HTR-8/SVneo (cell line): ENCODE measurements at places on chromosomes 1 and 21.

DNA sequence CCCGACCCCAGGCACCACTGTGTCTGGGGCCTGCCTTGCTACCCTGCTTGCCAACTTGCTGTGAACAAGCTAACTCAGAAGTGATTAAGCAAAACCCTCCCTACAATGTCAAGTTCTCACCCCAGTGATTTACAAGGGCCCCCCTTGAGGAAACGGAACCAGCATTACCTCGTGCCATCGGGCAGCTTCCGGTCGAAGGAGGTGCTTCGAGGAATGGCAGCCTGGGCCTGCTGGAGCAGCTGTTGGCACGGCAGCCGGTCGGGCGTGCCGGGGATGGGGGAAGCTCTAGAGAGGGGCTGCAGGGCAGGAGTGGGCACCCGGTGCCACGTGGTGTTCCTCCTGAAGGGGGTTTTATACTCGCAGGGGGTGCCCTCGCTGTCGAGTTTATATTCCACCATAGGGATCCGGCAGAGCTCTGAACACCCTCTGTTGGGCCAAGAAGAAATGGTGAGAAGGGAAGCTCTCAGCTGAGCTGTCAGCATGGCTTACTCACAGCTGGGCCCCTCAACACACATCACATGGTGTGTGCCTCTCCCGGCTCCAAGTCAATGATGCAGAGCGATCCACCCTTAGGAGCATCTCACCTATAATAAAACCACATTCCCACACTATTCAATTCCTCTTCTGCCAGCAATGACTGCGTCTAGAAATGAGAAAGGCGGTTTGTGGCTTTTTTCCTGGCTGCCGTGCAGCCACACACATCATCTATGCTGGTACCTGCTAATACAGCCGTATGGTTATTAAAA, 184.4 kb downstream of the SIPA1L2 start:
- no peak for DNase-seq

DNA sequence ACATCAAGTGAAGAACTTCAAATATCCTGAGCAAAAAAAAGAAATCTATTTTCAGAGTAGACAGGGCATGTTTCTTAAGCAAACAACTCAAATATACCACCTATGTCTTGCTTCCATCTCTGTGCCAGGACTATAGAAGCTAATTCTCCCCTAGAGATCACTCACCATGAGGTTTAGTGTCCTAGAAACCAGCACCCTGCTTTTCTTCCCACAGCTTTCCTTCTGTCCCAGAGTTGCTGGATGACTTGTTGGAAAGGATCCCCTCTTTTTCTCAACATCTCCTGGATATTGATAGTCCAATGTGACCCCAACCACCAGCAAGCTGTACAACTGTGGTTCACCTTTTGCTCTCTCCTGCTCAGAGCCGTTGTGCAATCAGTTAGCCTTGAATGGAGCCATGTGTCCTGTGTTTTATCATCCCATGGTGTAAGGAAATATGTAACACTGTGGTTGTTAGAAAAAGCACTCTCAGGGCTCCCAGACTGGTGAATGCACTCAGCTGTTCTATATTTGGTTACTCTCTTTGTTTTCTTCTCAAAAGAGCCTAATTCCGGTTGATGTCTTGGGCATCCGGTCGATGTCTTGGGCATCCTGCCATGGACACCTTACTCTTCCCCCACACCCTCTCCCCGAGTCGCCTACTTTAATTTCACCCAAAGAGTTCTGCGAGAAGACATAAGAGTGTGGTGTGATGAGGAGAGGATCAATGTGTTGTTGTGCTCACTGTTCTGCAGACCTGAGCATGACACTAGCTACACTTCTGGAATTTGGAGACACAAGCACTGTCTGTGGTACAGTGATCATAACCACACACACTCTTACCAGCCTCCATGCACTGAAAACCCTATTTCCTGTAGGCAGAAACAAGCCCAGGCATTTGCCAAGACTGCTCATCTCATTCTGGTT, 1.7 kb downstream of the TNFSF4 start:
- DNase-seq, result no peak

DNA sequence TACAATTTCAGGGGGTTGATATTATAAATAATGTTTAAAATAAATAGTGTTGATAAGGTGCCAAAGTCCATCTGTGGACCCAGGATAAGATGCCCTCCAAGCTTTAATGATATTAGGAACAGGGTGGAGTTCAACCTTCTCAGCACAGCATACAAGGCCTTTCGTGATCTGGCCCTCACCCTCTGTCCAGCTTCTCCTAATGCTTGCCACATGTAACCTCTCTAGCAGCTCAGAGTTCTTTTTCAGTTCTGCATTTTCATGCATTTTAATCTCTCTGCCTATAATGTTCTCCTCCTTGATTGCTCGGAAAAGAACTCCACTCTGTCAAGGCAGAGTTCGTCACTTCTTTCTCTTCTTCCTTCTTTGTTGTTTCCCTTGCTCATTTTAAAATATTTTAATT, 21.4 kb upstream of the SMAP2 start:
- DNase-seq, result no peak

DNA sequence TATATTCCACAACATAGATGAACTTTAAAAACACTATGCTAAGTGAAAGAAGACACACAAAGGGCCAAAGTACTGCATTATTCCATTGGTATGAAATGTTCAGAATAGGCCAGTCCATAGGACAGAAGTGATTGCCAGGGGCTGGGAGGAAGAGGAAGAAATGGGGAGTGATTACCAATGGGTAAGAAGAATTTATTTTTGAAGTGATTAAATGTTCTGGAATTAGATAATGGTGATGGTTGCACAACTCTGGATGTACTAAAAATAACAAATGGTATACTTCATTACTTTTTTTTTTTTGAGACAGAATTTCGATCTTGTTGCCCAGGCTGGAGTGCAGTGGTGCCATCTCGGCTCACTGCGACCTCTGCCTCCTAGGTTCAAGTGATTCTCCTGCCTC, 61.7 kb downstream of the CHD5 start:
- no peak for DNase-seq

GRCh38 chr1:88698140-88698539, 14.1 kb downstream of the PKN2 start:
- no peak for DNase-seq

DNA sequence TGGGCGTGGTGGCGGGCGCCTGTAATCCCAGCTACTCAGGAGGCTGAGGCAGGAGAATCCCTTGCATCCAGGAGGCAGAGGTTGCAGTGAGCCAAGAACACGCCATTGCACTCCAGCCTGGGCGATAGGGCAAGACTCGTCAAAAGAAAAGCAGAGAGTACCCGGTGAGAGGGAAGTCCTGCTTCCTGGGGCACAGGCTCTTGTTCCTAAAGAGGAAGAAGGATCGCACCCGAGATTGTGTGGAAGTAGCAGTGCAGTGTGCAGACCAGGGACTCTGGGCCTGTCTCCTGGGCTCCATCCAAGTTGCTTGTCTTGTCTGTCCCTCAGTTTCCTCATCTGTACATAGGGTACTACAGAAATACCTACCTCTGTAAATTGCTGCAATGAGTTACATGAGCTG, 29.6 kb downstream of the NBPF3 start:
- no peak for DNase-seq

DNA sequence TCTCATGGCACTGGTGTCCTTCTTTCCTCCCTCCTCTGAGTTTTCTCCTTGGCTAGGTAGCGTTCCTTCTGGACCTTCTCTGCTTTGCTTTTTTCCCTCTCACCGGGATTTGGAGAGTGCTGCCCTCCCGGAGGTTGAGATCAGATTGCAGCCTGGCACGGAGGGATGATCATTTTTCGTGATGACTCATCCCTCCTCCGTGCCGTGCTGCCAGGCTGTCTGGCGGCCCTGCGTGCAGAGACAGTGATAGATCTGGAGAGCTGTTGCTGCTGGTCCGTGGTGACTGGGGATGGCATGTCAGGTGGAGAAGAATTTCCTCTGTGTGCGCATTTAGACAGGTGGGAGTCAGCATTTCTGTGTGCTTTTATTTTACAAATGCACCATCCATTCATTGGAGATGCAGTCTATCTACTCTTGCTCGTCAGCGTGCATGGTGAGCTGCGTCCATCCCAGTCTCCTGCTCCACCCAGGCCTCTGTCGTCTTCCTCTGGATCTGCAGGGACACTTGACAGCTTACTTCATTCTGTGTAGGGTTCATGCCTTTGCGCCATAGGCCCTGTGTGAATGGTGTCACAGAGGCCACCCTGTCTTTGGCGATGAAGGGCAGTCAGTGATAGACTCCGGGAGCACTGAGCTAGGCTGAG, 104.4 kb downstream of the PCBP3 start:
- DNase-seq, result peak; percentile 87

- no peak for DNase-seq
Measured at GRCh38 chr1:30416221-30416820, 307.1 kb downstream of the MATN1 start.

- DNase-seq, result no peak
Measured at GRCh38 chr1:17743008-17743647, 12.0 kb upstream of the ACTL8 start.
